ENCODE measurements at places on chromosomes 3 and 15. TPM values are rescaled to one million over a fixed set of nuclear protein-coding genes. Genes with fewer than 3 reads are reported as not detected.

ENTPD3 gene
- 3.2 TPM for total RNA-seq

SLC2A2 gene
- not detected for total RNA-seq

A4GNT gene
- not detected for total RNA-seq

GRK7 gene
- total RNA-seq = not detected

TRIM42 gene
- total RNA-seq = not detected

CCR5 gene
- not detected for total RNA-seq

PLCH1 gene
- 4.3 TPM for total RNA-seq

GOLGA6A gene
- total RNA-seq = not detected

RASGRF1 gene
- total RNA-seq = 0.86 TPM

GUCA1C gene
- not detected for total RNA-seq

MORC1 gene
- total RNA-seq = not detected

FAM81A gene
- 2.9 TPM for total RNA-seq

LSMEM2 gene
- total RNA-seq = not detected

TNFSF10 gene
- total RNA-seq = 2.8 TPM

CHRNA3 gene
- not detected for total RNA-seq

AADACL2 gene
- not detected for total RNA-seq

KNL1 gene
- total RNA-seq = 7.4 TPM

ACSBG1 gene
- total RNA-seq = not detected

ADAMTS9 gene
- total RNA-seq = 2.7 TPM

LTK gene
- total RNA-seq = not detected

TAGLN3 gene
- 2.8 TPM for total RNA-seq

CHRM5 gene
- total RNA-seq = under 0.01 TPM

SERP1 gene
- total RNA-seq = 140 TPM

Measured in mammary epithelial cell (primary cell).